ENCODE measurements at places on chromosomes 1 and 21.

DNA sequence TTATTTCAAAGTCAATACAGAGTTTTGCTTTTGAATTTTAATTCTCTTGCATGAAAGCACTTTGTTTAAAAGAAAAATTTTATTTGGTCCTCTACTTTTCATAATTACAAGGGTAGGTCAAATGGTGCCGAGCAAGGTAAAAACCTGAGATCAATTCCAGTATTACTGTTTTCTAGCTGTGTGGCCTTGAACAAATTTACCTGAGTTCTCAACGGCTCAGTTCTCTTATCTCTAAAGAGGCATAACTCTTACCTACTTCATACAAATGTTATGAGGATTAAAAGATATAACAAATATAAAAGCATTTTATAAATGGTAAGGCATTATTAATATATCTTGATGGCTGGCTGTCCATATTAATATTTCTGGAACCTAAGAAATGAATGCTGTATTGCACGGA is 42.5 kb downstream of the USP24 start:
- no peak for DNase-seq

DNA sequence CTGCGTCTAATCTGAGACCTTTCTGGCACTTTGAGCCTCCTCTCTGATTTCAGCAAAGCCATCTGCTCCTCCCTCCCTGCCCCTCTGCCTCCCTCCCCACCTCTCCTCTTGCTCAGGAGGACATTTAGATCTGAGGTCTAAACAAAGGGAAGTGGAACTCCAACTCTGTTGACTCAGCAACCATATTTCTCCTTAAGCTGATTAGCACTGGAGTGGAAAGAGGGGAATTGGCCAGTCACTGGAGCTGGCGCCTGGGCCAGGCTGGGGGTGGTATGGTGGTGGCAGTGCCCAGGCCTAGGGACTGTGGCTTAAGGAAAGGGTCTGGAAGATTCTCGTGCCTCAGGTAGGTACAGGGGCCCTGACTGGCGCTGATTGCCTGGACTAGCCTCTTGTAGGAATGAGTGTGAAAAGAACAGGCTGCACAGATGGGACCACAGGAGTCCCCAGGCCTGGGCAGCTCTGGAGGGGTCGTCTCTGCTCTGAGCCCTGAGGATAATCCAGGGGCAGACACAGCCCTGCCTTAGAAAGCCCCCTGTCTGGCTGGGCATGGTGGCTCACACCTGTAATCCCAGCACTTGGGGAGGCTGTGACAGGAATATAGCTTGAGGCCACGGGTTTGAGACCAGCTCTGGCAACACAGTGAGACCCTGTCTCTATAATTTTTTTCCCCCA is 11.9 kb downstream of the SH2D2A start:
- no peak for DNase-seq

DNA sequence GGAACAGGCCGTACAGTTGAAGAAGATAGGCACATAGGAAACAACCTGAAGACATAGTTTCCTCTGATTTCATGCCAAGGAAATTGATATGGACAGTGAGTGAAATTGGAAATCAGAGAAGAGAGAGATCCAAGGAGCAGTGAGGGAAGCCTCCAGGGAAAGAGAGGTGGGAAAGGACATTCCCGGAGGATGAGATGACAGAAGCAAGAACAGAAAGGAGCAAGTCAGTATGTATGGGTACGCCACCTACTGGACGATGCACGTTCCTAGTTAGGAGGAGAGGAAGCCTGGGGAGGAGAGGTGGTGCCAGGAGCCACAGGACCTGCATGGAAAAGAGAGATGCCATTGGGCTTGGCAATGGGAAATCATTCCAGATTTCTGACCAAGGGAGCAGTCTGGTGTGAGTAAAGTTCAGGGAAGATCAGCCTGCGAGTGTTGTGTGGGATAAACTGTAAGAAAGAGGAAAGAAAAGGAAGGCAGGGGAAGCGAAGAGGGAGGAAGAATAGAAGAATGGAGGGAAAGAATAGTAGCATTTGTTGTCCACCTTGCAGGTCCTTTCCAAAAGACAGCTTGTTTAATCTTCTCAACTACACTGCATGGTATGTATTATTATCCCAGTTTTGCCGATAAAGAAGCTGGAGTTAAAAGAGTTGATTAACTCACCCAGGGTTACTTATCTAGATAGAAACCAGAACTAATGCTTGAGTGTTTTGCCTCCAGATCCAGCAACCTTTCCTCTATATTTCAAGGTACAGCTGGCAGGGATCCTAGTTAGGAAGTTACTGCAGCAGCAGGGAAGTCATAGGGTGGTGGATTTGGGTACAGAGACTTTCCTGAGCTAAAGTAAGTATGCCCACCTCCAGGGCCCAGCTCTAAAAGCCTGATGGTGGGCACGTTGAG is 27.4 kb downstream of the C1orf116 start:
- no peak for DNase-seq

DNA sequence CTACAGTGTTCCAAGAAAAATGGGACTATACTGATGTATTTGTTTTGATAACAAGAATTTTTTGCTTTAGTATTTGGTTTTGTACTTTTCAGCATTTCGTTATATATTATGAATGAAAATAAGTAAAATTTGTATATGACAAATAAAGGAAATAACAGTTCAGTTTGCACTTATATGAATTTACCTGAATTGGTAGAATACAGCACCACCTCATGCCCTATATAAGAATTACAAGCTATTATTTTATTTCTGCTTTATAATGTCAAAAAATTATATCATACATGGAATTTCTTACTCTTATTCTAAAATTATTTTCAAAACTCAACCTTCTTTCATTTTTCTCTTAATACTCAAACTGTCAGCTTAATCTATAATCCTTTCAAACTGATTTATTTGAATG is 14.6 kb downstream of the EFCAB7 start:
- DNase-seq, result no peak

- DNase-seq, result no peak
Observed at GRCh38 chr1:32241001-32241763, 5.8 kb upstream of the FAM167B start.

- DNase-seq, result no peak
Observed at GRCh38 chr1:87804128-87804527, 475.4 kb downstream of the LMO4 start.

DNA sequence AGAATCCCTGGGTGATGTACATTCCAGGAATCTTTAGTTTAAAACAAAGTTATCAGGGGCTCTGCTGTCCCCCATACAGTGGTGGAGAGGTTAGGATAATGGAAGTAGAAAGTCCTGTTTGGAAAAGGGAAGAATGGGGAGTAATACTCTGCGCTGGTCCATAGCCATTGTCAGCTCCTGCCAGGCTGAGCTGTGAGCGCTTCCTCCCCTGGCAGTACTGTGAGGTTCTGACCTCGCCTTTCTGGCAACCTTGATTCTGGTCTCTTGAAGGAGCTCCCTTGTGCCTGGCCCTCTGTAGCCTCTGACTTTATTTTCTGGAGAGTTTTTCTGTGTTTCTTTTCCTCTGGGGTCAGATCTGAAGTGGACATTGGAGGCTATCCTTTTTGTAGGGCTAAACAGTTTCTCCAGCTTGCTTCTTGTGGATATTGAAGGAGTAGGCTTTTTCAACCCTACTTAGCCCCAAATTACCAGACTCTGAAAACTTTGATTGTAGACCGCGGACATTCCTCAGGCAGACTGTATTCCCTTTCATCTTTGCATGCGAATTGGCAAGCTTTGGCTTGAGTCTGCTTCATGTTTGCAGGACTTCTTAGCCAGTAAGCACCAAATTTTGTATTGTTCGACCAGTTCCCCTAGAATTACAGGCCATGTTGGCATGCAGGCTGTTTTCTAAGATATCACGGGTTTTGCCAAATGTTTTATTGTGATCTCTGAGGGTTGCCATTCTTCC is 13.8 kb downstream of the UBE4B start:
- peak; percentile 75 for DNase-seq

GRCh38 chr1:35038723-35039122 is 7.0 kb upstream of the ZMYM6 start:
- DNase-seq, result no peak

DNA sequence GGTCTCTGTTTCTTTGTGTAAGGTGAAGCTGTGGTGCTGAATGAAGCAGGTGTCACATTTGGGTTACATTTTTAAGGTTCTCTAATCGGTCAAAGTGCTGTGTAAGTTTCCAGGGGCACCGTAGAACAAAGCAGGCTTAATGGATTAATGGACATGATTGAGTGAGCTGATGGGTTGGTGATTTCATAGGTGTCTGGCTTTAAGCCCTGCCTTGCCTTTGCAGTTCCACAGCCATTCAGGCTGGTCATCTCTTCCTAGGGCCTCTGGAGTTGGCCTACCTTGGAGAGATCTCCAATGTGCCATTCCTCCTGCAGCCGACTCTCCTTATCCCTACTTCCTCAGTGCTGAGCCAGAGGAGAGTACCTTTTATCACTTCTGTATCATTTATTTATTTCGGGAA is 15.2 kb downstream of the GALNT2 start:
- DNase-seq, result no peak

GRCh38 chr1:110185181-110185580 is 24.9 kb upstream of the KCNC4 start:
- DNase-seq, result no peak

DNA sequence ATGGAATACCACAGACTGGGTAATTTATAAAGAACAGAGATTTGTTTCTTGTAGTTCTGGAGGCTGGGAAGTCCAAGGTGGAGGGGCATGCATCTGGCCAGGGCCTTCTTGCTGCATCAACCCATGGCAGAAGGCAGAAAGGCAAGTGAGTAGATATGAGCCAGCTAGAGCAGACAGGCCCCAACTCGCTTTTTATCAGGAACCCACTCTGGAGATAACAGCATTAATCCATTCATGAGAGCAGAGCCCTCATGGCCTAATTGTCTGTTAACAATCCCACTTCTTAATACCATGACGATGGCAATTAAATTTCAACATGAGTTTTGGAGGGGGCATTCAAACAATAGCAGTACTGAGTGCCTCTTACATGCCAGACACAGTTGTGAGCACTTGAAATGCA is 87.2 kb upstream of the SOX13 start:
- no peak for DNase-seq

GRCh38 chr1:3669421-3669821 is 17.1 kb downstream of the TP73 start:
- peak; percentile 84 for DNase-seq

DNA sequence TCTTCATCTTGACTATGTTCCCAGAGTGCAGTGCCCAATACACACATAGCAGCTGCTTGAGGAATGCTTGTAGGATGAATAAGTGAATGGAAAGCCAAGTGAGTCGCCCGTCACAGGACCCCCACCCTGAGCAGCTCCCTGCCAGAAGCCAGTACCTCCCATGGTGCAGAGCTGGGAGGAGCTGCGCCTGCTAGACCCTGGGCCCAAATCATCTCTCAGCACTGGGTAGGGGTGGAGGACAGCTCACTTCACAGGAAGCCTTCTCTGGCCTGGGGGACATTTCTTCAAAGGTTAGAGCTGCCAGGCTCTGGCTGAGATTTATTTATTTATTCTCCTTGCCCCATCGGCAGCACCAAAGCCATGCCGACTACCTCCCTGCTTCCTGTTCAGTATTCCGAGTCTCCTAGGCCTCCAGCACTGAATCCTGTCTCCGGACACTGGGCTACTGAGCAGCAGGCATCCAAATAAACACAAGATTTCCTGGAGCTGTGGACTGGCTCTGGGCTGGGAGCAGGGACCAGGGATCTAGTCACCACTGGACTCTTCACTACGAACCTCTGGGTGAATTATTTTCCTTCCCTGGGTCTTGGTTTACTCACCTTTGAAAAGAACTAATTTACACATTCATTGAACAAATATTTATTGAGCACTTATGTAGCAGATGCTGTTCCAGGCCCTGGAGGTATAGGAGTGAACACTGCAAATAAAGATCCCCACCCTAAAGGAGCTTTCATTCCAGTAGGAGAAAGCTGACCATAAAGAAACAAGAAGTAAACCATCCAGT is 187.7 kb downstream of the TRABD2B start:
- DNase-seq, result no peak

DNA sequence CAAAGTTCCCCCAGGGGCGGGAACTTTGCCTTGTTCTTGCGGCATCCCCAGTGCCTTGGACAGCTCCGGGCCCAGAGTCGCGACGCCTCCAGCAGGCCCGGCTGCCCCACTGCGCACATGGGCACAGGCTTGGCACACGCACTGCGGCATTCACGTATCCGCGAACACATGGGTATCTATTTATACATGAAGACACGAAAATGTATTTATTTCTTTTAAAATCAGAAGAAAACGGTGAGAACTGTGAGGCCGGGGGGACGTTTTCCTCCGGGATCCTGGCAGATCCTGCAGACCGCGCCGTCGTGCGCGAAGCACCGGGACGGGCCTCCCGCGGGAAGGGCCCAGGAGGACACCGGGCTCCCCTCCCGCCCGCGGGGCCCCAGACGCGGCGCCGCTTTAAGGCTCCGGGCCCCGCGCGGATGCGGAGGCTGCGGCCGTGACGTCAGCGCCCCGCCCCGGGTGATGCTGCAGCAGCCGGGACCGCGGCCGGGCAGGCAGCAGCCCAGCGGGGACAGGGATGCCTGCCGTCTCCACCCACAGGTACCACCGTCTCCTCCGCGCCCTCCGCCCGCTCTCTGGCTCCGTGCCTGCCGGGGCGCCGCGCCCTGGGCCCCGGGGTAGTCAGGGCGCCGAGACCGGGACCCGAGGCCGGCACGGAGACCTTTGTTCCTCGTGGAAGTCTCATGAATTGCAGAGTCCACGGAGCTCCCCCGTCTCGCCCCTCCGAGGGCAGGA is at the start of gene SLC45A1:
TSS of gene SLC45A1 (plus strand) at position 468 of the 735 bp plus-strand sequence. CDS start 6,216 bp downstream, outside the sequence.
- DNase-seq, result peak; percentile 95

GRCh38 chr1:80375662-80376061 is 1369.1 kb upstream of the ADGRL4 start:
- DNase-seq, result no peak

- DNase-seq, result no peak
Observed at GRCh38 chr1:8945568-8945967, at the start of gene CA6. CA6 (plus strand) TSS chr1:8945868; CDS start chr1:8945887, 19 bp downstream.

DNA sequence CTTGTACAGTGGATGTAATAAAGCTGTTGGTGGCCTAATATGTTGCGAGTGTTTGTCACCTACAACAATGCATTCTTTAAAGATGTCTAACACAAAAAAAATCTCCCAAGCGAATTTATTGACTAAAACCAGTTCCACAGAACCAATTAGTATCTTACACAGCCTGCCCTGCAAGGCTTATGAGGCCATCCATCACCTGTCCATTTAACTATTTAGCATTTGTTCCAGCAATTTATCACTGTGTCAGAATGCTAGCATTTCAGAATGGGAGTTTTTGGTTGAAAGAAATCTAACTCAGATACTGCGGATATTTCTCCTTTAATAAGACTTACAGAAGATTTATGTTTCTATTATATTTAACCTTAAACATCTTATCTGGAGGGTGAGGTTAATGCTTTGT is 831.1 kb upstream of the PRMT6 start:
- DNase-seq, result no peak

DNA sequence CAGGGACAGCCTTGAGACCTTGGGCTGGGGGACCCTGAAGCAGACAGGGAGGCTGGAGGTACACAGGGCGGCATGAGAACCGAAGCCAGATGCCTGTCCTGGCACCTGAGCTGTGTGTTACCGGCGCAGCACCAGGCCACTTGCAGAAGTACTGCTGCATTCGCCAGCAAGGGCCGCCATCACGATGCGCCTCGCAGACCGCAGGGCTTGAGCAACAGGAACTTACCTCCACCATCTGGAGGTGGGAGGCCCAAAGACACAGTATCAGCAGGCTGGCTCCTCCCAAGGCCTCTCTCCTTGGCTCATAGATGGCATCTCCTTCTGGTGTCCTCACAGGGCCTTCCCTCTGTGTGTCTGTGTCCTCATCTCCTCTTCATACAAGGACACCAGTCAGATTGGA is 90.1 kb downstream of the PRDM16 start:
- DNase-seq, result no peak

GRCh38 chr1:27365372-27366112 is 1.2 kb downstream of the MAP3K6 start:
- DNase-seq, result peak; percentile 98

Data from lower leg skin (tissue), 4 donors.